Mammary microvascular endothelial cell (primary cell): ENCODE measurements at places on chromosomes 1 and 21. TPM values are rescaled to one million over a fixed set of nuclear protein-coding genes. Genes with fewer than 3 reads are reported as not detected.

Gene GJA9
- not detected in 2 replicates for total RNA-seq

Gene FCRL4
- not detected in 2 replicates for total RNA-seq

Gene TMEM82
- not detected in 2 replicates for total RNA-seq

Gene TSPAN2
- 0.44 and 0.73 TPM in 2 replicates for total RNA-seq

Gene SLC5A9
- total RNA-seq = not detected in 2 replicates

Gene HMCN1
- total RNA-seq = 0.87 and 2.5 TPM in 2 replicates

Gene TMIGD3
- total RNA-seq = 0.59 TPM in 1 of 2 replicates, not detected in the other

Gene WNT3A
- total RNA-seq = not detected in 2 replicates

Gene SHC1
- 224 and 240 TPM in 2 replicates for total RNA-seq

Gene NECTIN4
- 0.47 and 0.54 TPM in 2 replicates for total RNA-seq

Gene SPRR2G
- not detected in 2 replicates for total RNA-seq

Gene EVI5
- total RNA-seq = 6.9 and 7.7 TPM in 2 replicates

Gene THEM5
- not detected in 2 replicates for total RNA-seq

Gene IL22RA1
- not detected in 2 replicates for total RNA-seq

Gene WDR26
- total RNA-seq = 25.9 and 37.5 TPM in 2 replicates

Gene DIO1
- total RNA-seq = not detected in 2 replicates
